Lung microvascular endothelial cell (primary cell): ENCODE measurements at places on chromosomes 5 and 9. TPM values are rescaled to one million over a fixed set of nuclear protein-coding genes. Genes with fewer than 3 reads are reported as not detected.
A peak's percentile ranks its signal among the peaks of the same experiment; 100 is the strongest.

DNA sequence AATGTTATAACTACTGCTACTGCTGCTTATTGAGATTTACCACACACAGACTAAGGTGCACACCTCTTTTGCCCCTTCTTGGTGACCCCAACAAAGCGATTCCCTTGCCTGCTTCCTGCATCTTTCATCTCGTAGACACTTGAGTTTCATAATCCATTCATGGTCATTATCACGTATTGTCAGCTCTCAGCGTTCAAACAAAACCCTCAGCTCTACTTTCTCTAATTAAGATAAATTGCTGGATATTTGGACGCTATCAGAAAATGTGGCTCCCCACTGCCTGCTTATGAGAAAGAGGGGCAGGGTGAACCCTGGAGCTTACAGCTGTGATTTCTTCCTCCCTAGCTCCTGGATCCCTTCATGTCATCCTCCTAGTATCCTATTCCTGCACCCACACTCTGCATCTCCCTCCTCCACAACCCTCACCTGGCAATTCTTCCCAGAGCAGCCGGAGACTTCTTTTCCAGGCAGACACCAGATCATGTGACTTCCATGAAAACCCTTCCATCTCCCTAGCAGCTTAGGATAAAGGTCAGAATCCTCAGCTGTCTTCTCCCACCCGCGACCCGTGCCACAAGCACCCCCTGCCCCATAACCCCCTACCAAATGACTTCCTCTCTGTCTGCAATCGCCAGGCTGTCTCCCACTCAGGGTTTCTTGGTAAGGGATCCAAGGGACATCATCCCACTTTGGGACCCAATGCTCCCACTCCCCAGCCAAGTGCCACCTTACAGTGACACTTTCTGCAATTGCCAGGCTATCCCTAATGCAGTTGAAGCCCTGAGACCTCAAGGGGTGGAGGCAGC is 146.5 kb downstream of the NSG2 start:
- DNase-seq, result no peak

GABRG2 gene
- total RNA-seq, result not detected in 2 replicates

DNA sequence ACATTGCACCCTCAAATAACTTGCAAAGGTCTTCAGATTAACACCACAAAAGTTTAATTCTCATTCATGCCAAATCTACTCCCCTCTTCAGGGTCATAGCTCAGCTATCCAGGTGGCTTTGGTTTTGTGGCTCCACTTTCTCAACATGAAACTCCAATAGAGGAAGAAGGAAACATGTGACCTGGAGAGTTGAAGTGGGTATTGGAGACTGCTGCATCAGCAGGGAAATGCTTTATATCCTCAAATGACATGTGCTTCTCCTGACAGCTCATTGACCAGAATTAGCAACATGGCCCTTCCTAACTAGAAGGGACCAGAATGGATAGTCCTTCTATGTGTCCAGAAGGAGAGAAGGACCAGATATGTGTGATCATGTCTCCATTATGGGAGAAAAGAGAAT is 73.6 kb downstream of the TLR4 start:
- no peak for DNase-seq

GRCh38 chr9:70415041-70415440 is 584 bp upstream of the KLF9 start:
- DNase-seq, result no peak

- no peak for DNase-seq
These were observed 270.2 kb upstream of the DAPK1 start for GRCh38 chr9:87227456-87227855.

GRCh38 chr5:53923961-53924360 is 363.5 kb downstream of the NDUFS4 start:
- DNase-seq, result no peak

MYMK gene
- total RNA-seq, result not detected in 2 replicates

LCN6 gene
- total RNA-seq, result not detected in 2 replicates

DNA sequence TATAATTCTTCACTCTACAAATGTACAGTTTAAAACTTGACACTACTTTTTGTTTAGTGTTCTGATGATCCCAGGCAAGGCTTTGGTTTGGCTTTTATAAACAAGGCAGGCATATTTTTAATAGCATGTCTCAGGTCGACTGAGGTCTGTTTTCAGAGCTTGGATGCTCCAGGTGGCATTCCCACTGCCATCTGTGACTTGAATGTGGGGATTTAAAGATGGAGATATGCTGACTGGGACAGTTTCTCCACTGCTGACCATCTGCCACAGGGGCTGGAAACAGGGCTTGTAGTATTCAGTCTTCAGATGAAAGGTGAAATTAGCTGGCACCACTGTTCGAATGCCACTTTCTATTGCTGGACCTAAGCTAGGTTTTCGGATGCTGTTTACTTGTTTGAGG is 1266.2 kb upstream of the CDH18 start:
- no peak for DNase-seq

DNA sequence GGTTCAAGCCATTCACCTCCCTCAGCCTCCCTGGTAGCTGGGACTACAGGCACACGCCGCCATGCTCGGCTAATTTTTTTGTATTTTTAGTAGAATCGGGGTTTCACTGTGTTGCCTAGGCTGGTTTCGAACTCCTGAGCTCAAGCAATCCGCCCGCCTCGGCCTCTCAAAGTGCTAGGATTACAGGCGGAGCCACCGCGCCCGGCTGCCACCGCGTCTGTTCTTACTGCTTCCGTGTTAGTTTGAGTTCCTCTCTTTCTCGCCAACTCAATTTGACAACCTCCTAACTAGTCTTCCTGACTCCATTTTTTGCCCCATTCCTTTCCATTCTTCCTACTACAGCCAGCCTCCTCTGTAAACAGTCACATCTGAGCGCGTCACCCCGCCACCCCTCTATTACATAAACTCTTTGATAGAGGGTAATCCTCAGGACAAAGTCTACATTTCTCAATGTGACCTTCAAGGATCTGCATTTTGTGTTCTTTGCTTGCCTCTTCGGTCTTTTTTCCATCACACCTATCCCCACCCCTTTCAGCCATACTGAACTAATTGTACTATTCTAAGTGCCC is 88.6 kb upstream of the IL6ST start:
- DNase-seq, result no peak

GRCh38 chr9:12640016-12640587 is 53.1 kb upstream of the TYRP1 start:
- peak; percentile 60 for DNase-seq

NIPSNAP3A gene
- 33.9 and 41.2 TPM in 2 replicates for total RNA-seq

- DNase-seq, result peak; percentile 15
These were observed 51.2 kb upstream of the ZNF366 start for GRCh38 chr5:72558383-72558782.

DNA sequence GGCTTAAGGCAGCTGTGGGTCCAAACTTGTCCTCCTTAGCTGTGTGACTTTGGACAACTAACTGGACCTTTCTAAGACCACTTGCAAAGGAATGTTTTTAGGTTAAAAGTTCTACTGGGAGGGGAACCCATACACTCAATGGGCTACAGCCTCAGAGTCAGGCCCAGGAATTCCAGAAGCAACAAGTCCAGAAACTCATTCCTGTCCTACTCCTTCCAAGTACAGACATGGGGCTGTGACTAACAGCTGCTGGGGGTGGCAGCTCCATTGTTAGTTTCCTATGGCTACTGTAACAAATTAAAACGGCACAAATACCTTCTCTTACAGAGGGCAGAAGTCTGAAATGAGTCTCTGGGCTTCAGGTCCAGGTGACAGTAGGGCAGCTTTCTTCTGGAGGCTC is 12.4 kb upstream of the AKNA start:
- DNase-seq, result no peak

FBN2 gene
- 0.60 and 0.87 TPM in 2 replicates for total RNA-seq

WDR31 gene
- total RNA-seq, result 0.20 and 0.22 TPM in 2 replicates

DNA sequence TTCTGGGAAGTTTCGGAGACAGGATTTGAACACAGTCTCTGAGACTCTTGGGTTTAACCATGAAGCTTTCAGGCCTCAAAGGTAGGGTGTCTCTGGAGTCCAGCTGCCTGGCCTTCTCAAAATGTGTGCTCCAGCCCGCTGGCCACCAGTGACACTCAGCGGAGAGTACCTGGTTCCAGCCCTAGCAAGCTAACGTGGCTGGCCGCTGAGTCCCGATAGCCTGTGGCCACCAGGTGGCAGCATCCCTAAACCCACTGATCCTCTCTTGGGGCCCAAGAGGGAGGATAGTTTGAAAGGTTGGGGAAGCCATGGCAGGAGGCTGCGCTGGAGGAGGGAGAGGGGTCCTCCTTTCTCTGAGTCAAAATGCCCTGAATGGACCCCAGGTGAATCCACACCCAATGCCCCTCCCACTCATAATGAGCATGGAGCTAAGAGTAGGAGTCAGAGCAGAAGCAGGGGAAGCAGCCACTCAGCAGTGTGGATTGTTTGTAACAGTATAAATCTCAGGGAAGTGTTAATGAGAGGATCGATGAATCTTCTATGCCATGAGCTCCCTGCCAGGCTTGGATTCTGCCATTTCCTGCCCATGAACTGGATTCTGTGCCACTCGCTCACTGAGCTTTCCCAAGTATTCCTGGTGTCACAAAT is 5.4 kb upstream of the TIFAB start:
- DNase-seq, result peak; percentile 76

GRCh38 chr9:110874963-110875674 is 163.2 kb downstream of the LPAR1 start:
- DNase-seq, result no peak

GRCh38 chr5:9716838-9717281 is 86.7 kb upstream of the TAS2R1 start:
- DNase-seq, result no peak

- DNase-seq, result no peak
These were observed 39.6 kb downstream of the HABP4 start for GRCh38 chr9:96489482-96489979.

GRCh38 chr5:180138214-180138975 is 66.8 kb upstream of the RNF130 start:
- no peak for DNase-seq

GRCh38 chr9:2857564-2858198 is 13.8 kb upstream of the PUM3 start:
- DNase-seq, result peak; percentile 70

DNA sequence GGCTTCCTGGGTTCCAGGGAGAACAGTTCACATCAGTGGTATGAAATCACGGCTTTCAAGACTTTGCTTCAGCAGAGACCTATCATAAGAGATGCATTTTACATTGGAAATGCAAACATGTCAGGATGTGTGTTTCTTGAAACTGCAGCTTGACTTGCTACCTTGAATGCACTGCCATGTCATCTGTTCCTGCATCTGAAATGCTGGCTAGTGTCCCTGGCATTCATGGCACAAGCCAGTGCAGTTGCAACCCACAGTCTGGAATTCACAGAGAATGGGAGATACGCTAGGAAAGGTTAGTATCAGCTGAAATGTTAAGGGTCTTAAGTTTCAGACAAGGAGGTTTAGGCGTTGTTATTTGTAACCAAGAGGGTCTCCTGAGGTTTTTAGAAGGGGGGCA is 24.7 kb downstream of the NFIL3 start:
- DNase-seq, result no peak

GRCh38 chr5:67061511-67061910 is 135.1 kb downstream of the CD180 start:
- DNase-seq, result no peak

GRCh38 chr5:74123929-74124328 is 497.9 kb downstream of the ARHGEF28 start:
- DNase-seq, result no peak

HSD17B3 gene
- total RNA-seq, result not detected in 2 replicates

DNA sequence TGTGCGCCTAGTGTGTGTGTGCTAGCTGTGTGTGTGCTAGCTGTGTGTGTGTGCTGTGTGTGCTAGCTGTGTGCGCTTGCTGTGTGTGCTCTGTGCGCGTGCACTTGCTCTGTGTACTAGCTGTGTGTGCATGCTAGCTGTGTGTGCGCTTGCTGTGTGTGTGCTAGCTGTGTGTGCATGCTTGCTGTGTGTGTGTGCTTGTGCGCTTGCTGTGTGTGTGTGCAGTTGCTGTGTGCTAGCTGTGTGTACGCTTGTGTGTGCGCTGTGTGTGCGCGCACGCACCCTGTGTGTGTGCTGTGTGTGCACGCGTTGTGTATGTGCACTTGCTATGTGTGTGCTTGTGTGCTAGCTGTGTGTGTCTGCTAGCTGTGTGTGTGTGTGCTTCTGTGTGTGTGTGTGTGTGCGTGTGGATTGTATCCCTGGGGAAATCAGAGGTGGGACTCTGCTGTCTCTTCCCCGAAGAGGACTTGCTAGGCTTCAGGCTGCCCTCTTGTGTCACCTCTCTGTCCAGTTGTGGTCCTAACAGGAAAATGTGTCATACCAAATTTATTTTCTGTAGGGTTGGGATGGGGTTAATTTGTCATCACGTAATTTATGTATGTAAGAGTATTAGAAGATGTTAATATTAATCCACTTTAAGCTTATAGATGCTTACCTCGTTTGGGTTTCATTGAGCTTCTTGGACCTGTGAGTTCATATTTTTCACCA is 38.9 kb downstream of the TPPP start:
- DNase-seq, result no peak

GRCh38 chr5:144028636-144029035 is 141.8 kb downstream of the YIPF5 start:
- DNase-seq, result peak; percentile 37
